Activated naive CD4-positive, alpha-beta T cell treated with Interleukin-2 at 50 U/mL for 16 hours (primary cell): ENCODE measurements at places on chromosomes 16 and 17.

GRCh38 chr17:830950-831349 lies 48.8 kb downstream of the MRM3 start:
- DNase-seq, result no peak

DNA sequence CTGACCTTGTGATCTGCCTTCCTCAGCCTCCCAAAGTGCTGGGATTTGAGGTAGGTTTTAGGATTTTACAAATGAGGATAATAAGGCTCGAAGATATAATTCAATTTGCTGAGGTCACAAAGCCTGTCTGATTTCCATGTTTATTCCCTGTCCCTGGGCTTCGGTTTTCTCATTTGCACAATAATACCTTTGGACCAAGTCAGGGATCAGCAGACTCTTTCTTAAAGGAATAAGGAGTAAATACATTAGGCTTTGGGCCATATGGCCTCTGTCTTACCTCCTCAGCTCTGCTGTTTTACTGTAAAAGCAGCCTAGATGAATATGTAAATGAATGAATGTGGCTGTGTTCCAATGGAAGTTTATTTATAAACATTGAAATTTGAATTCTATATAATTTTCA lies 442.8 kb downstream of the HS3ST4 start:
- DNase-seq, result no peak

- DNase-seq, result no peak
Measured at GRCh38 chr16:65717846-65718245, 596.0 kb upstream of the CDH11 start.

GRCh38 chr17:64174686-64175456 lies 44.9 kb upstream of the ERN1 start:
- no peak for DNase-seq

DNA sequence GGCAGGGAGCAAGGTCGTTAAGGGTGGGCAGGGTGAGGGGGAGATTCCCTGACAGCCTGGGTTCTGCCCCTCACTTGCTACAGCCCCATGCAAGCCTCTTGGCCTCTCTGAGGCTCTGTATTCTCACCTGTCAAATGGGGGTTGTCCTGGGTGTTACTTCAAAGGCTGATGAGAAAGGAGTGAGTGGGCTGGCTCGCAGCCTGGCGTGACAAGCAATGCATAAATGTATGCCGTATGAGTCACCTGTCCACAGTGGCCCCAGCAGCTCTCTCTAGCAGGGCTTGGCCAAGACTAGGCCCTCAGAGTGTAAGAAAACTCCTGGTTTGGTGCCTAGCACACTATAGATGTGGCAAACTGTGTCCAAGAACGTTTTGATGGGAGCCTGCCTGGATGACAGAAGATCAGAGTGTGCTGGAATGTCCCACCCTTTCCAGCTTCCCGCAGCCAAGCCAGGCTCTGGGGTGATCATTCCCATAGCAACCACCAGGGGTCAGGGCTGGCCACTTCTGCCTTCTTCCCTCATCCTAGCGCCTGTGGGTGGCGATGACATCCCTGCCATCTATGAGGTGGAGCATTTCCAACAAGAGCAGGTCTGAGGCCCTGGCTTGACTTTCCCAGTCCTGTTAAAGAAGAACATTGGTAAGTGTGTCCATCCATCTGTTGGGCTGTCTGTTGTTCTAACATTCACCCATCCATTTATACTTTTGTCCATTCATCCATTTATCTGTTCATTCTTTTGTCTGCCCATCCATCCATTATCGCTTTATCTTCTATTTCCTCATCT lies 37.2 kb upstream of the ADGRG1 start:
- peak; percentile 79 for DNase-seq

DNA sequence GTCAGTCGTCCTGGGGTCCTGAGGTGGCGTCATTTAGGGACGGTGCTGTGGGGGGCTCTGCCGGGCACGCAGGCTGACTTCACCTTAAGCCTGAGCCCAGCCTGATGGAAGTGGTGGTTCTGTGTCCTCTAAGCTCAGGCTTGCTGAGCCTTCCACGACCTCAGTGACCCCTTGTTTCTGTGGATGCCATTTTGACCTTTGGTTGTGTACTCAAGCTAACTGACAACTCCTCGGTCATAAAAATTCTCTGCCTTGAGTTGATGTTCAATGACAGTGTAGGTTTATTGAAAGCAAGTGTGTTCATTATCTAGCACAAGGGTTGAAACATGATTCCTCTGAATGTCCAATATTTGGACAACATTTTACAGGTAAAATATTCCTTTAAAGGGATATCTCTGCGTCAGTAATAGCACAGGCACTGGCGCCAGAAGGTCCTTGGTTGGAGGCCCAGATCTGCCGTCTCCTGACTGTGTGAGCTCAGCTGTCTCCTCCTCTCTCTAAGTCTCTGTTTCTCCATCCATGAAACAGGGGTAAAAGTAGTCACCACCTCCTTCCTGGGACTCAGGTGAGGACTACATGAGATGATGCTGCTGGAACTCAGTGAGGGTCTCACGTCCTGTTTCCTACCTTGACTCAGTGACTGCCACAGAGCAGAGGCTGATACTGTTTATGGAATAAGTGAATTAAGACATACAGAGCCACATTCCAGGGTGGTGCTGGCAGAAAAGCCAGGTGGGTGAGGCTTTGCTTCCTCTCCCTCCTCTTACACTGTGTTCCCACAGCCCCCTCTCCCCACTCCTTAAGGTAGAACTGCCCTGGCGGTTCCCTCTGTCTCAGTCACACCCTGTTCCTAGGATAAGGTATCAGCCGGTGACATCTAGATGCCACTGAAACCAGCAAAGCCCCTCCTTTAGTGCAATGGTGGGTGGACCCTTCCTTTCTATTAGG lies 75.7 kb downstream of the IRF8 start:
- DNase-seq, result no peak

DNA sequence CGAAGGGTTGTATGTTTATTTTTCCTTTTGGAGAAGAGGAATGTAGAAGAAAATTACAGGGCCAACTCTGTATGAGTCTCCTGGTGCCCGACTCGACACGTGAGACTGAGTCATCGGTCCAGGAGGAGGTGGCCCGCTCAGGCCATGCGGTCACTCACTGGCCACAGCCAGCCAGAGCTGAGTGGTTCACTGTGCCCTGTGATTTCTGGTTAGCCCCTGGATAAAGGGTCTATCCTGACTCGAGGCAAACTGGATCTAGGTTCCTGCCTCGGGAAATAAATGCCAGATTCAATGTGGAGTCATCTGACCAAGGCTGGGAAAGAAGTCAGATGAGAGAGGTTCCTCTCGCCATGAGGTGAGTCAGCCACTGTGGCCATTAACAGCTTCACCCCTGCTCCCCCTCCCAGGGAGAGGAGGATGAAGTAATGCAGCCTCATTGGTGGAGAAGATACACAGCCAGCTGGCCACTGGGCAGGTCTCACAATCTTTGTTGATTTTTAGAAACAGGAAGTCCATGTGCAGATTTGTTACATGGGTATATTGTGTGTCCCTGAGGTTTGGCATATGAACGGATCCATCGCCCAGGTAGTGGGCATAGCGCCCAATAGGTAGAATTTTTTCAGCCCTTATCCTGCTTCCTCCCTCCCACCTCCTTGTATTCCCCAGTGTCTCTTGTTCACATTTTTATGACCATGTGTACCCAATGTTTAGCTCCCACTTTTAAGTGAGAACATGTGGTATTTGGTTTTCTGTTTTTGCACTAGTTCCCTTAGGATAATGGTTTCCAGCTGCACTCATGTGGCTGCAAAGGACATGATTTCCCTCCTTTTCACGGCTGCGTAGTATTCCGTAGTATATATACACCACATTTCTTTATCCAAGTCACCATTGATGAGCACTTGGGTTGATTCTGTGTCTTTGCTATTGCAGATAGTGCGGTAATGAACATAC lies 21.7 kb upstream of the USP36 start:
- DNase-seq, result no peak

DNA sequence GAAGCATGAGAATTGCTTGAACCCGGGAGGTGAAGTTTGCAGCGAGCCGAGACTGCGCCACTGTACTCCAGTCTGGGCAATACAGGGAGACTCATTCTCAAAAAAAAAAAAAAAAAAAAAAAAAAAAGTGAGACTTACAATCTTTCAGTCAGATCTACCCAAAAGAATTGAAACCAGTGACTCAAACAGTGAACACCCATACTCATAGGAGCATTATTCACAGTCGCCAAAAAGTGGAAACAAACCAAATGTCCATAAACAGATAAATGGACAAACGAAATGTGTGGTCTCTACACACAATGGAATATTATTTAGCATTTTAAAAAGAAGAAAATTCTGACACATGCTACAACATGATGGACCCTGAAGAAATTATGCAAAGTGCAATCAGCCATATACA lies 9.1 kb upstream of the SCNN1B start:
- no peak for DNase-seq

DNA sequence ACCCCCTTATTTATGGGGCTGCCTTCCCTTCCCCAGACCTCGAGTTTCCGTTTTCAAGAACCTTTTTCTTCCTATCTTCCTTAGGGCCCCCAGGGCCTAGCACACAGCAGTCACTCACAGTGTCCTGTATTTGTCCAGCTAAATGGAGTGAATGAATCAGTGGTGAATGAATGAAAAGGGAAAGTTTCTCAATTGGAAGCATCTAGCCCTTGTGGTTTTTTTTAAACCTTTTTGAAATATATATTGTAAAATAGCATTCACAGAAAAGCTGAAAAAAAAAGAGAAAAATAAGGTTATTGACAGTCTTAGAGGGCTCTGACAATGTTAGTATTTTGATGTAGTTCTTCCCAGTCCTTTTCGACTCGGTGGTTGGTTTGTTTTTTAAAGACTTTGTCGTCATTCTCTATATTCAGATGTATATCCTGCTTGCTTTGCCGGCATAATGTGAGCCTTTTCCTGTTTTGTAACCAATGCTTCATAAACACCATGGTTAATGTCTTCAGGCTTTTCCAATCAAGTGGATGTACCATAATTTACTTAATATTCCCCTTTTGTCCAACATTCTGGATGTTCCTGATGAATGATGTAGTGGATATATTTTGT lies 45.3 kb downstream of the RAI1 start:
- no peak for DNase-seq

GRCh38 chr16:75193265-75193650 lies 13.7 kb downstream of the CTRB2 start:
- no peak for DNase-seq

GRCh38 chr17:19720631-19721426 lies 4.4 kb upstream of the SLC47A2 start:
- DNase-seq, result no peak

GRCh38 chr16:8730335-8730915 lies 56.0 kb downstream of the ABAT start:
- DNase-seq, result no peak

- DNase-seq, result no peak
Measured at GRCh38 chr16:11203111-11203623, 52.8 kb downstream of the SOCS1 start.

DNA sequence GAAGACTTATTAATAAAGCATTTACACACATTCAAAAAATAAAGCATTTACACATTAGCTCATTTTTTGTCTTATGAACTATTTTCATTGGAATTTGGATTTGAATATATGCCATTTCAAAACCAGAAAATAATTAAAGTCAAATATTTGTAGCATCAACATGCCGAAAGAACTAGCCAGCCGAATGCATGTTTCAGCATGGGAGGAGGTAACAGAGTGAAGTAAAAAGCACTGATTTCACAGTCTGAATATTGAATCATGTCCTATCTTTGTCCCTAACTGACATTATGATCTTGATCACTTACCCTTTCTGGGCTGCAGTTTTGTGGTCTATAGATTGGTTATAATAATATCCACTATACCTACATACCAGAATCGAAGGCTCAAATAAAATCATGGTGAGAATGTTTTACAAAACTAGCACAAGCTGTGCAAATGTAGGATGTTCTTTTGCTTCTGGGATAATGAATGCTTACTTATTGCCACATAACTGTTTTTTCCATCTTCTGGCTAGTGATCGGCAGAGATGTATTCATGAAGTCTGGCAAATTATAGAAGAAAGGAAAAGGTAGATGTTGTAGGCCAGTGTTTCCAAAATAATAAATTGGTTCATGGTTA lies 84.7 kb downstream of the TUBD1 start:
- no peak for DNase-seq

GRCh38 chr17:10116753-10117420 lies 81.5 kb downstream of the GAS7 start:
- DNase-seq, result no peak

DNA sequence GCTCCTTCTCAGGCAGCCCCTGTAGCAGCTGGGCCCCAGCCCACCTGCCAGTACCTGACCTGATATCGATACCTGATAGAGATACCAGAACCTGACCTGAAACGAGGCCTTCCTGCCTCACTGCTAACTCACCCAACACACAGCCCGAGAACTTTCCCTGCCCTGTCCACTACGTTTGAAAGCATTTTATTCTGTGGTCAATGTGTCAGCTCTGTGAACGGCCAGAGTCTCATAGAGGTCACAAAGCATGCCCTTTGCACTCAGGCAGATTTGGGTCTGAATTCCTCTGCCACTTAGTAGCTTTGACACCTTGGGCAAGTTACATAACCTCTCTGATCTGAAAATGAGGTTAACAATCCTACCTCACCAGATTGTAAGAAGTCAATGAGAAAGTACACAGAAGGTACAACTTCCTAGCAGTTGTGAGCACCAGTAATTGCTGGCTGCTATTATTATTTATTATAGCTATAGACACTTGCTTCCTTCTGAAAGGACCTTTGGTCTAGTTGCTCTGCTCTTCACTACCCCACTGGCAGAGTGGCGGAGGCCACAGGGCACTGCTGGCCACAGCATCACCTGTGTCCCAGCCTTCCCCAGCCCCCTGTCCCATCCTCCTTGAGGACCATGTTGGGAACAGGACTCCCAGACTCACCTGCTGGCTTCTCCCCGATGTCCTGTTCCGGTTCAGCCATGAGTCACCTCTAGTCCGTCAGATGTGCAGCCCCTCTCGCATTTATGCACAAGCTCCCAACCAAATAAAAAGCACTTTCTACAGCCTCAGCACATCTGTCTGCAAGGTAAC lies 895 bp downstream of the ANKRD40CL start:
- DNase-seq, result no peak

GRCh38 chr16:55510185-55510805 lies 1.4 kb downstream of the LPCAT2 start:
- no peak for DNase-seq
